Endodermal cell (in vitro differentiated cells): ENCODE measurements at places on chromosomes 4 and X.
A peak's percentile ranks its signal among the peaks of the same experiment; 100 is the strongest.

DNA sequence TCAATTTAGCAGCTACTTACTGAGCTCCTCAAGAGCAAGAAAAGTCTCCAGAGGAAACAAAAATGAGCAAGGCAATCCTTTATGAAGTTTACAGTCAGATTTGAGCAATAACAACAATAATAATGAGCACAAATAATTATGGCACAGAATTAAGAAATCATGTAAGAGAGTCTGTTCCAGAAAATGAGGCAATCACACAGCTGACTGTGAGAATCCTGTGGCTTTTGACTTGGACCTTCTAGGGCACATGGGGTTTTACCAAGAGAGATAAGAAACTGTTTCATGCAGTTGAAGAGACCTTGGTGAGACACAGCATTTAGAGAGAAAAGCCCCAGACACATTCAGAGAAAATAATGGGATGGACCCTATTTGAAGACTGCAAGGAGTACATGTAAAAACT, 362.6 kb upstream of the MAGEB2 start:
- no peak for DNase-seq

DNA sequence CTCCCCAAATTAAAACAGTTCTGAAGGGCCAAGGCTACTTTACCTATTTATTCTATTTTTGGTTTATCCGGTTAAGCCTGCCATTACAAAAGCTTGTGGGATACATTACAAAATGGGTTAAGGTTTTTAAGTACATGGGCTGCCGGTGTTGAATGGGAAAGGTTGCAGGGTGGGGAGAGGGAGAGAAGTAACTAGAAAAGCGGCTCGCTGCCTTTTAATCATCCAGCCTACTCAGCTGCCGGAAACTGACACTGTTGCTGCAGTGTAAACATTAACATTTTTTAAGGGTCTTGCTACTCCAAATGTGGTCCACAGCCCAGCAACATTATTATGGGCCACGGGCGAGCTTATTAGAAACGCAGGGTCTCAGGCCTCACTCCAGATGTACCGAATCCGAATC, 1.5 kb upstream of the IL1RAPL1 start:
- peak; percentile 50 for DNase-seq

DNA sequence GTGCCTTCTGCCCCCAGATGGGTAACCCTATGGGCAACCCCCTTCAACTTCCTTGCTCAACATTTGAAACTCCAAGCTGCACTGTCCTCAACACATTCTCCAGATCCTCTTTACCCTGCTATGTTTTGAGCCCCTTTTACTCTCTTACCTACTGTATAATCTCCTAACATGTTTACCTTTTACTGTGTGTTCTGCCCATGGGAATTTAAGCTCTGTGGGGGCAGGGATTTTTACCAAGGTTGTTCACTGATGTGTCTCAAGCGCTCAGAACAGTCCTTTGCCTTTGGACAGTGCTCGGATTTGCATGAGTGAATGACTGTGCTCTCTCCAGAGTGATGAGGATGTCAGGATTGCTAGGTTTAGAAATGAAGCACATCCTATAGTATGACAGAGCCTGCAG, 53.2 kb downstream of the SORBS2 start:
- no peak for DNase-seq

GRCh38 chr4:69995526-69996016, at the start of gene STATH:
STATH (plus strand) TSS chr4:69995966; CDS start chr4:69998438, 2,472 bp downstream.
- no peak for DNase-seq

DNA sequence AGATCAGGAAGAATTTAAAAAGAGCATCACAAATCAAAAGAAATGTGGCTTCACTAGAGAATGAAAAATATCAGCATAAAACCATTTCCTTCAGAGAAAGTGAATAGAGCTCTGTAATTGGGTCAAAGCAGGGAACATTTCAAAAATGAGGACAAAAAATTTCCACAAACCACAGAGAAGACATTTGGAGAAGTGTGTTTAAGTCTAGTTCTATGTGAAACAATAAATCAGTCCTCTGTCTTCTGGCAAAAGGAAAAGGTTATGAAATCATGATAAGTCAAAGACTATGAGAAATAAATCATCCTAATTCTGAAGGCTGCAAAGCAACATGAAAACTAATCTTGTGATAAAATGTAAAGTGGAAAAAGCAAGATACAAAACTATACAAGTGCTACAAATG, 27.9 kb downstream of the SMPX start:
- DNase-seq: no peak

- DNase-seq: peak; percentile 66
Observed at GRCh38 chr4:172709376-172709775, 459.2 kb upstream of the GALNT7 start.

DNA sequence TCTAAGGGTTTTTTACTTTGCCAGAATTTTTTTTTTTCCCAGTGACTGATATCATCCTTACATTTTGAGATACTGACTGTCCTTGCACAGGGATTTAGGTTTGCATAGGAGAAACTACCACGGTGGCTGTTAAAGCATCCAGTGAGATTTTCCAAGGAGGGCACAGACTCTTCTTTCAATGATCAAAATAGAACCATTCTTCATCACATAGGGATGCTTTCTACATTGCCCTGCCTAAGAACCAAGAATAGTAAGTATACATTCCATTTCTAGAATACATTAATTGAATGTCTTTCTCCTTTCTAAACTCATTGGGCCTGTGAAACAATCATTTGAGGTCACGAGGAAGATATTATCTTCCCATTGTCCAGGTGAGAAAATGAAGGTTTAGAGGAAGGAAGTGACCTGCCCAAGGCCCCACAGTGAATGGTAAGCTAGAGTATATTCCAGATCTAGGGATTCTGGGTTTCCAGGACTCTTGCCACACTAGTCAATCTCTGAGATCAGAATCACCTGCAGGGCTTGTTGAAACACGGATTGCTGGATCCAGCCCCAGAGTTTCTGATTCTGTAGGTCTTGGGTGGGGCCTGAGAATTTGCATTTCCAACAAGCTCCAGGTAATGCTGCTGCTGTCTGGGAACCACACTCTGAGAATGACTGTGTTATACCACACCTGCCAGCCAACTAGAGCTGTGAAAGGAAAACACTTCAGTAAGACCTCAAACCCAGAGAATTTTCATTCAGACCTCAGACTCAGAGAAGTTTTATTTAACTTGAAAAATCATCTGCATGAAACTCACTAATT, 17.7 kb upstream of the TMEM154 start:
- peak; percentile 44 for DNase-seq

- no peak for DNase-seq
Observed at GRCh38 chrX:14903891-14904290, 30.7 kb downstream of the MOSPD2 start.

DNA sequence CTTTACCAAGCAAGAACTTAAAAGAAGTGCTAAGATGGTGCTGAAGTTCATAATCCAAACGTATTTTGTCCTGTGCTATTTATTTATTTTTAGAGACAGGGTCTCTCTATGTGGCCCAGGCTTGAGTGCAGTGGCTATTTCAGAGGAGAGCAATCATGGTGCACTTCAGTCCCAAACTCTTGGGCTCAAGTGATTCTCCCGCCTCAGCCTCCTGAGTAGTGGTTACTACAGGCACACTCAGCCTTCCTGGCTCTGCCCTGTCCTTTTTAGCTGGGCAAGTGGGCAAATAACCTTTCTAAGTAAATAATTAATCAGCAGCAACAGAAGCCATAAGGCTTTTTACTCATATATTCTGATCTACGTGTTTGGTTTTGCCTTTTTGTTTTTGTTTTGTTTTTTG, 2.6 kb downstream of the NSD2 start:
- DNase-seq: no peak

DNA sequence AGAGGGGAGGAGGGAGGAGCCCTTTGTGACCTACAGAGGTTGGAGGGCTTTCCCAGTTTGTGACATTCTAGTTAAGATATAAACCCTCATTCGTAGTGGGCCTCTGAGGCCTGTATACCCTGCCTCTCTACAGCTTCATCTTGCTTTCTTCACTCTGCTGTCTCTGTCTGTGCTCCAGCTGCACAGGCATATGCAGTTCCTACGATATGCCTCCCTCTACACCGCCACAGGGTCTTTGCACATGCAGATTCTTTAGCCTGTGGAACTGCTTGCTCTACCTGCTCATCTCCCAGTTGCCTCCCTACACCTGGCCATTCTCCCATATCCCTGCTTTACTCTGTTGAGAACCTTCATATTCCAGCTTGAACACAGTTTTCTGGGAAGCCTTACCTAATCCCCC, 38.1 kb downstream of the SLIT2 start:
- no peak for DNase-seq

- no peak for DNase-seq
Observed at GRCh38 chr4:148054275-148054674, 322.4 kb downstream of the ARHGAP10 start.

DNA sequence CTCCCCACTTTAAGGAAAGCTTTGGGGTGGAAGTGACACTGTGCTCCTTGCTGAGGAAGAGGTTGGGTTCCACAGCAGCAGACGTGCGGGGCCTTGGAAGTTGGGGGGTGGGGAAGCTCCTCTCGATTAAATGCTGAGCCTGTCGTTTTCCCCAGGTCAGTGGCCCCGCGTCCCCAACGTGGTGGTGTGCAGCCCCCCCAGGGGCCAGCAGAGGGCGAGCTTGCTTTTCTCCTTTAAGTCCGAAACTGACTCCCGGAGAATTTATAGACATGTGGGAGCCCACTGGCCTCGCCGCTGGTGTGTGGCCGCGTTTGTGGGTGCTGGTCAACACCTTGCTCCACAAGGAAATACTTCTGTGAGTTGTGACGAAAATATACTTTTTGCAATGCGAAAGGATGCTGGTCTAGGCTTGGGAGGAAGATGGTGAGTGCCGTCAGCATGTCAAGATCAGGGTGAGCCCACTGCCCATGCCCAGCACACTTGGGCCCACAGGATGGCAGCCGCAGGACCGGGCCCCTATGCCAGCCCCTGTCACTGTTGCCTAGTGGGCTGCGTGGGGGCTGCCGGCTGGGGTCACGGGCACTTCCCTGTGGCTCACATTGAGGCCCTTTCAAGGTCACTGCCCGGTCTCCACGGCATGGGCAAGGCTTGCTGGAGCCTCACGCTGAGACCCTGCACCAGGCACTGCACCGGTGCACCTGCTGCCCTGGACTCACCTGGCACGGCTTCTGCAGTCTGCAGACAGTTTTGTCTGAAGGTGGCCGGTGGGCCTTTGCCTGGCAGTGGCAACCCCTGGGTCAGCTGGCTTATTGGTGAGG, 9.4 kb downstream of the UVSSA start:
- peak; percentile 89 for DNase-seq

DNA sequence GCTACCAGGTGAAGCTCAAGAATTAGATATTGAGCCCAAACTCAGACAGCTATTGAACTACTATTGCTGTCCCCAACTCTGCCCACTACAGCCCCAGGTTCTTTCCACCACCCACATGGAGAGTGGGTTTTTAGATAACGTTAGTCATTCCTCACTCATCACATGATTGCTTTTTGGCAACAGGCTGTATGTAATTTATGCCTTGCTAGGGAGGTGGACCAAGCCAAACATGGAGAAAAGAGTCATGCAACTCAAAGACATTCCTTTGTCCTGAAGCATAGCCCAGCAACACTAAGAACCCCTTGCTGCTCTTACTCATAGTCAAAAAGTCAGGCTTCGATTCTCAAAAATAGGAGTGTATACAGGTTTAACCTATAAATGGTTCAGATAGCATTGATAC, 275.9 kb upstream of the VCX3A start:
- DNase-seq: no peak

GRCh38 chr4:4259484-4260100, 11.6 kb upstream of the TMEM128 start:
- DNase-seq: no peak

GRCh38 chr4:84579403-84579776, 3.5 kb upstream of the CDS1 start:
- DNase-seq: peak; percentile 84

- no peak for DNase-seq
Observed at GRCh38 chrX:148574237-148574973, 74.0 kb downstream of the AFF2 start.

- DNase-seq: no peak
Observed at GRCh38 chr4:121934635-121935034, 17.2 kb downstream of the TRPC3 start.

DNA sequence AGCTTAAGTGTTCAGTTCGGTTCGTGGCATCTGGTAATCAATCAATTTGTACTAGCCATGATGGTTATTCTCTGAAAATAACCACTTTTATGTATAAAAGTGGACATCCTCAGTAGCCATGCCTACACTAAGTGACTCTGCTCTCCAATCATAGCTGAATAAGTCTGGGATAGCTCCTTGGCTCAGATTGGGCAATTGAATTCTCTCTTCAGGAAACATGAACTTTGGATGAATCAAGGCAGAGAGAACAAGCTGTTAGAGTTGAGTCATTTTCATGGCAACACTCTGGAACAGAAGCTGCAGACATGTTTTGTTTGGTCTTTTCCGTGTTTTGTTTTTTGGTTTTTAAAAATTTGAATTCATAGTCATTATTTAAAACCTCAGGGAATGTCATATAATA, 66.8 kb upstream of the TMEM164 start:
- DNase-seq: no peak

- peak; percentile 85 for DNase-seq
Observed at GRCh38 chr4:2535376-2536192, 863 bp upstream of the FAM193A start.

DNA sequence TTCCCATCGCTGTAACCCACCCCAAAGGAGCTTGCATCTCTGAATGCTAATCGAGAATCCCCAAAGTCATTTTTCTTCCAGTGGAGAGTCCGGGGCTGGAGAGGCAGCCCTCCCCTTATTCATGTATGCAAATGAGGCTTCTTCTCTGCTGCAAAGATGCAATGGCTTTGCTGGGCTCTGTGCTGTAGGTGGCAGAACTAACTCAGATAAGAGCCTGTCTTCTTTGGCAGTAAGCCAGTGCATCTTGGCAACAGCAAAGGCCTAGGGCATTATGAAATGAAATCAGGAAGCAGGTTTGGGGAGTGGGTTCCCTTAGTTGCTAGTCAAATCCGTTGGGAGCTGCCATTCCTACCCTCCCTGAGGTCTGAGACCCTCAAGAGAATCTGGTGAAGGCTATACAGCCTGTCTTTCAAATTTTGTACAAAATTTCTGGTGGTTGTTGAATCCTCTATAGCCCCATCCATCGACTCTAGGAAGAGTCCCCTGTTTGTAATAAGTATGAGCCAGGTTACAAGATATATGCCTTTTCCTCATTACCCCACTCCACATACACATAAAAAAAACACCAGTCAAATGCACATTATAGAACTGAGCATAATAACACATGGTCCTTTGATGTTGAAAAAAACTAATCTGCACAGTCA, 290.6 kb upstream of the TAPT1 start:
- DNase-seq: peak; percentile 51

- peak; percentile 83 for DNase-seq
Observed at GRCh38 chrX:34300871-34301270, 168.8 kb upstream of the FAM47A start.

- DNase-seq: no peak
Observed at GRCh38 chrX:155997436-155997835, at the start of gene IL9R. IL9R (plus strand) TSS chrX:155997696; CDS start chrX:155997760, 64 bp downstream.

GRCh38 chrX:9349572-9350494, 115.0 kb upstream of the TBL1X start:
- DNase-seq: no peak

DNA sequence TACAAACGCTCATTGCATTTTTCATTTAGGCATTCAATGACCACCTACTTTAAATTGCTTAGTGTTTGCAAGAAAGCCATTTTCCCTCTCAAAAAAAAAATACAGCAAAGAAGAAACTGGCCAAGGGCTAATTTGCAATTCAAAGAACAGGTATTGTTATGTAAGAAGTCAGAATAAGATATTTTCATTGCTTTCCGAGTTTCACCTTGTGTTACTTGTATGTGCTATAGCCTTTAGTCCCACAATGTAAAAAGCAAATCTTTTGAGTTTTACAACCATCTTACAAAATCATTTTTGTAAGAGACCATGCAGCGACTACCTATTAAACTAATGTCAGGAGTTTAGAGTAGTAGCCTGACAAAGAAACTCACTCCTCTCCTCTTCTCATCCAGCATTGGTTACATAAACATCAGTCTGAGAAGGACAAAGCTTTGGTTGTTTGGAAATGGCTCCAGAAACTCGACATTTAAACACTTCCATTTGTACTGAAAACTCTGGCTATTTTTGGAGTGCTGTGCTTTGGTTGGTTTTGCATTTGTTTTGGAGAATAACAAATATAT, 15.3 kb downstream of the TENM3 start:
- DNase-seq: no peak
